Hematopoietic multipotent progenitor cell (in vitro differentiated cells): ENCODE measurements at places on chromosomes 2 and 18.

DNA sequence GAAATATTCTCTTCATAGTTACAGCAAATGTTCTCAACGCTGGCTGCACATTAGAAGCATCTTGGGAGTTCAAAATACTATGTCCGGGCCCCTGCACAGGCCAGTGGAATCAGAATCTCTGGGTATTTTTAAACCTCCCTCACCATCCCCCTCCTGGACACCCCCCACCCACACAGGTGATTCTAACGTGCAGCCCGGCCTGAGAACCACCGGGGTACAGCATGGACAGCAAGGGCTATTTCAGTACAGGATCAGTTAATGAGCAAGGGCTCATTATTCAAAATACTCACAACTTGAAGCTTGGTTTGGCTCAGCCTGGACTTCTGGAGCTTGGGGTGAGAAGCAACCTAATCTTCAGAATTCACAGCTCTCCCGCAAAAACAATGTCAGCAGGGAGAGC is 31.4 kb downstream of the INO80C start:
- DNase-seq, result no peak

DNA sequence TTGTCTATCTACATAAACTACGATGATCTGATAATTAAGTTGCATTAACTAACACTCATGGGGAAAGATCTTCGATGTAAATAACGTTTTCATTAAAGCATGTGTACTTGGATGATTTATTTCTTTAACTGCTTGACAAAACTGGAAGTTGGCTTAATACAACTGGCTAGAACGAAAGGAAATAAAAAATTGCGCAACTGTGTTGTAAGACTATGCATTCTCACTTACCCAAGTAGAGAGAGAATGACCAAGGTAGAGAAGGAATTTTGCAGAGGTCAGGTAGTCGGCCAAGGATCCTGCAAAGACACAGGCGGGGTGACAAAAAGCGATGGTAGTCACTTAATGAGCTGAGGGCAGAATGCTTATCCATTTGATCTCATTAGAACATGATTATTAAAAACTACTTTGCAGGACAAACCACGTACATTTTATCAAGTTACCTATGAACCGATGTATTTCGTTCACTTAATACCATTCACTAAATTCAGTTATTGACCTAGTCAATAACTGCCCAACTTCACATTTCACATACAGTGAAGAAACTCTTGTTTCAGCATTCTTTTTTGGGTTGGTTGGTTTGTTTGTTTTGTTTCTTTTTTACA is 900 bp downstream of the SLC40A1 start:
- DNase-seq, result no peak

DNA sequence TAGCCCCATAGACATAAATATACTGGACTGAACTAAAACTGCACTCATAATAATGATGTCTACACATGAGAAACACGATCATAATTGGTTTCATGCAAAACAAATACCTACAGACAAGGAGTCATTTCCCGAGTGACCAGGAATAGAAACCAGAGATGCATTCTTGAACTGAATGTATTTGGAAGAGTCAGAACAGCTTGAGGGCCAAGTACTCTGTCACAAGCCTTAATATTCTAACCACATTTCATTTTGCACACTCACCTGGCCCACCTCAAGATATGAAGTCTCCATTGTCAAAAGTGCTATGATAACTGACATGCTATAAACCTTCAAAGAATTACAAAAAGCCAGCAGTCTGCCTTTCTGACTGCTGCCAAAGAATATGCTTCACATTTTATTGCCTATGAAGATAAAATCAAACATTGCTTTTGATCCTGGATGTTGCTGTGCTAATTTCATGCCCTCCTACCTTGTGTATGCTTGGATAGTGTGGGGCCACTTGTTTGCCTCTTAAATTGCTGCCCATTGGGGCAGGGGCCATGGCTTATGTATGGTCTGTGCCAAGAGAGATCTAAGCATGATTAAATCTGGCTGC is 18.9 kb upstream of the ASAP2 start:
- DNase-seq, result no peak

DNA sequence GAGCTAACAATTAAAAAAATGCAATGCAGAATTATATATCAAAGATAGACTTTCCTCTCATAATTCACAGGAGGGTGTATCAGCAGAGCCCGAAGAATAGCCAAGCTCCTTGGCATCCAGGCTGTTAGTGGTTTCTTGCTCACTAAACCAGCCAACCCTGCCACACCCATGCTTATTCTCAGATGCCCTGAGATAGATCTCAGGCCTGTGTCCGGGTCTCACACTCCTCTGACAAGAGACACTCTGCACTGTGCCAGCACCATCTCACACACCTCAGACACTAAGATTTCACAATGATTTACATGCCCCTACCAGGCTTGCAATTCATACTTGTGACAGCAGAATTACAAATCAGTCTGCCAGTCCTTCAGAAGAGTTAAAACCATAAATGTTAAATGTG is 64.5 kb downstream of the OSBPL1A start:
- DNase-seq, result no peak

DNA sequence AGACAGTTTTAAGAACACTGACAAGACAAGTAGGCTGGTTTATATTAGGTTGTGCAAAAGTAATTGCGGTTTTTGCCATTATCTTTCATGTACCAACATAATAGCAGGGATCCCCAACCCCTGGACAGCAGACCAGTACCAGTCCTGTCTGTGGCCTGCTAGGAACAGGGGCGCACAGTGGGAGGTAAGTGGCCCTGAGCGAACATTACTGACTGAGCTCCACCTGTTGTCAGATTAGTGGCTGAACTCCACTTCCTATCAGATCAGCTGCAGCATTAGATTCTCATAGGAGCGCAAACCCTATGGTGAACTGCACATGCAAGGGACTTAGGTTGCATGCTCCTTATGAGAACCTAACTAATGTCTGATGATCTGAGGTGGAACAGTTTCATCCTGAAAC is 921.9 kb downstream of the CCDC85A start:
- no peak for DNase-seq

DNA sequence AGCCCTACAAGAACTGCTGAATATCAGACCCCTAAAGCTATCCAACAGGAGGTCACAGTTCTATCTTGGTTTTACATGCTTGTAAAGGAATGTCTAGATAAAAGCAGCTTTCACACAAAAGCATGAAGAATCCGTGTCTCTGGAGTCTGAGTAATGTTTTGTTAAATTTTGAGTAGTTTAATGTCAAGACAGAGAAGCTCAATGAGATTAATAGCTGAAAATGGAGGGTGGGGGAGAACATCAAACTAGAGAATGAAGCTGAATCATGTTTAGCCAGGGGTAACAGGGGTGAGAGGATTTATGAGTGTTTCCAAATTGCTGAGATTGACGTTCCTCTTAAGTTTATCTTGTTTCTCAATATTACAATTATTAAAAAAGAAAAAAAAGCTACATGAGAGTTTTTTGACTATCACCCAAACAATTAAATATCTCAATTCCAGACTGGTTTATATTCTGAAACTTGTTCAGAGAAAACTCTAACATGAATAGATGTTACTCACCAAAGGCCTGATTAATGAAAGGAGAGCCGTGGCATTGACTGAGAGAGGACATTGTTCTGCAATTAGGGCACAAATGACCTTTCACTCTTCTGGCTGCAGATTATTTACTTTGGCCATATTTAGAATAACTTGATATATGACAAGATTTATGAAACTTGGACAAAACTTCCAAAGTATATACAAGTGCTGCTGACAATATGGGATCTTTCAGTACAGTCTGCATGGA is 266.4 kb upstream of the ETAA1 start:
- DNase-seq, result no peak

- no peak for DNase-seq
Observed at GRCh38 chr2:35462226-35462998, 893.2 kb upstream of the CRIM1 start.

- DNase-seq, result no peak
Observed at GRCh38 chr18:12314591-12315305, 6.7 kb downstream of the TUBB6 start.

DNA sequence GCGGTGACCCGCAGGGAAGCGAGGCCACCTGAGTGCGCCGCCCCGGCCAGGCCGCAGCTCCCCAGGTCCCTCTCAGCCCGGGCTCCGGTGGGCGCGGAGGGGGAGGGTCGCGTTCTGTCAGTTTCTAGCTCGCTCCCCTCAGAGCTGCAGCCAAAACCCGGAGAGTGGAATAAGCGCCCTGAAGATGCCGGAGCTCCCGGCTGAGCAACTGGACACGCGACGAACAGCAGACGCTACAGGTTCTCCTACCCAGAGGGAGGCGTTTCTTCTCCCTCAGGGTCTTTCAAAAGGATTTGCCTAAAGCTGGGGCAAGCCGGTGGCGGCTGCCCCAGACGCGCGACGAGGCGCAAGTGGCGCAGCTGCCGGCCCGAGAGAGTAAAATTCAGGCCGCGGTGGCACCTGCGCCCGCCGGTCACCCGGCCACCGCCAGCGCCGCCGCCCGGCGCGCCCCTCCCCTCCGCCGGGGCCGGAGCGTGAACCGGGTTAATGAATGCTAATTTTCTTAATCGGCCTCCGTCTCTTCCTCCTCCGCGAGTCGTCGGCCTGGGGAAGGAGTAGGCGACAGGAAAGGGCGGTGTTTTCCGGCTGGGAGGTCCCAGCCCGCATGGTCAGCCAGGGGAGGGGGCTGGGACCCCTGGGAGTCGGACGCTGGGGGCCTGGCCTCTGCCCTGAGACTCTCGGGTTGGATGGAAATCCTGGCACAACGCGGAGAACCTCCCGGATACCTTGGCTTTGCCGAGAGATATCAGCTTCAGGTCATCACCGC is 845 bp upstream of the CDC42EP3 start:
- DNase-seq, result peak; percentile 92

- DNase-seq, result no peak
Observed at GRCh38 chr2:176493226-176493825, 224.1 kb downstream of the MTX2 start.

GRCh38 chr18:76499637-76500340 is 4.7 kb upstream of the ZNF516 start:
- no peak for DNase-seq

DNA sequence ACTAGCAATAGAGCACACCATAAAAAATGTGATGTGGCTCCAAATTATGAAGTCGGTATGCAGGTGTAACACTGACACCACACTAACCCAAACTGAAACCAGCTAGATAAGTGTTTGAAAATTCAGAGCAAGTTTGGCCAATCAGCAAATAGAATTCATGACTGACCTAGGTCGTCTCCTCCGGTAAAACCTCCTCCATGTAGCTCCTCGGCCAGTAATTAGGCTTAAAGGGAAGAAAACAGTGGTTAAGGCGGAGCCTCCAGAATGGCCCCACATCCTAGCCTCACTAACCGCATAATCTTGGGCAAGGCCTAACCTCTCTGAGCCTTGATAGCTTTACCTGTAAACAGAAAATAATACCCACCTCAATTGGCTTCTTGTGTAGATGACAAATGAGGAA is 30.1 kb downstream of the C1D start:
- no peak for DNase-seq

GRCh38 chr2:12694990-12695774 is 21.6 kb upstream of the TRIB2 start:
- DNase-seq, result no peak

- DNase-seq, result no peak
Observed at GRCh38 chr2:214244847-214245246, 166.0 kb upstream of the VWC2L start.

GRCh38 chr2:22995576-22995975 is 389.4 kb upstream of the KLHL29 start:
- no peak for DNase-seq

- no peak for DNase-seq
Observed at GRCh38 chr2:12708508-12709206, 8.1 kb upstream of the TRIB2 start.

GRCh38 chr18:37251679-37252078 is 313.9 kb downstream of the CELF4 start:
- DNase-seq, result no peak

DNA sequence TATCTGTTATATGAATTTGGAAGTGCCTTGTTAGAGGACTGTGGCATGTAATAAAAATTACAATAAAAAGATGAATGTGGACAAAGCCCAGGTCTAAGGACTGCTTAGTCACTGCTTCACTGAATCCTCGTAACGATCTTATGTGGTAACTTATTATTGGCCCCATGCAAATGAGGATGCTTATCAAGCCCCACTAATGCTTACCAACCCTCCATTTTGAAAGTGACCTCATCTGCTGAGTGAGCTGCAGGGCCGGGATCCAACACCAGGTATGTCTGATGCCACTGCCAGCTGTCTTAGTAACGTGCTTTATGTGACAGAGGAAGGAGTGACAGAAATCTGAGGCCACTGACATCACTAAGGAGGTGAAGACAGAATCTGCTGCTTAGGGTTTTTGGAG is 65.3 kb upstream of the CCDC85A start:
- no peak for DNase-seq

GRCh38 chr2:101958061-101958460 is 33.7 kb upstream of the IL1R2 start:
- DNase-seq, result no peak

DNA sequence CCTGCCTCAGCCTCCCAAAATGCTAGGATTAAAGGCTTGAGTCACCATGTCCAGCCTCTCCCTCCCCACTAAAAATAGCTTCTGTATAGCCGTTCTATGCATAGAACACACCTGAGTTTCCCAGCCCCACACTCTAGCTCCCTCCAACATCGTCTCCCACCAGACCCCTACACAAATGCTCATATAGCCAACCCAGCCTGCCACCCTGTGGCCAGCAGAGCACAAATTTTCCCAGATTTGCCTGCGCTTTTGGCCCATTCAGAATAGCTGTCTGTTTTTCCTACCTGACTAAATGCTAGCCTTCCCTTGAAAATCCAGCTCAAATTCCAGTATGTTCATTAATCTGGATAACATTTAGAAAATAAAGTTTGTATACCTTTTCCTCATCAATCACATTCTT is 22.8 kb downstream of the TRABD2A start:
- no peak for DNase-seq

DNA sequence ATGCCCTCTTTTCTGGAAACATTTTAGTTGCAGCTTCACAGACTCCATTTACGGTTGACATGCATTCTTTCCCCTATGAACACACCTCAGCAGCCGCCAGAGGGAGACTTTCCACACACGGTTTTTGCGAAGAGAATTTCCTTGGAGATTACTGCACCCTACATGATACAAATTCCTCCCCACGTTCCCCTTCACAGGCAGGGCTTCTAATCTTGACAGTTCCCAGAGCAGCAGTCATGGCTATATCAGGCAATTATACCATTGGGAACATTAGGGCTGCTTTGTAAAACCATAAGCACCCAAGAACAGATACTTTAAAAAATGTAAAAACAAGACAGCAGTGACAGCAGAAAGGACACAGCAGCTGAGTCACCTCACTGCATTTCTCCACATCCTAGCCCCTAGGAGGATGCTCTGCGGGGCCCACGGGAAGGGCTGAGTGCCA is 253.8 kb downstream of the TGIF1 start:
- DNase-seq, result no peak

GRCh38 chr18:48599391-48599790 is 60.6 kb downstream of the CTIF start:
- no peak for DNase-seq
